Hematopoietic multipotent progenitor cell treated with erythropoietin and hydrocortisone succinate and interleukin-3 and kit ligand, for 17 days (in vitro differentiated cells): ENCODE measurements at places on chromosomes 16 and 17.

- no peak for DNase-seq
These were observed 129.4 kb downstream of the ZNF778 start for GRCh38 chr16:89346869-89347268.

DNA sequence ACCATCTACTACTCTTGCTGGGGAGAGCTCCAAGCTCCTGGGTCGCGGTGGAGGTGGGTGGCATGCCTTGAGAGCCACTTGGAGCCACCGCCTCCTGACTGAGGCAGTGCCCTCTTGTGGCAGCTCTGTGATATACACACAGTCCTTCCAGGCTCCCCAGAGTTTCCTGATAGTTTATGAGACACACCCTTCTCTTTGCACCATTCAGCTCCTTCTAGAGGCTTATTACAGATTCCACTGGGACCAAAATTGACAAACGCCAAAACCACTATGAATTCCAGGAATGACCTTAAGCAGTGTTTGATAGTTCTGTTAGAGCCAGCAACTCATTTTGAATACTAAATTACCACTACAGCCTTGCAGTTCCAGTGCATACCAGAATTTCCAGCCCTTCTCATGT lies 170.1 kb upstream of the CDH13 start:
- peak; percentile 8 for DNase-seq

DNA sequence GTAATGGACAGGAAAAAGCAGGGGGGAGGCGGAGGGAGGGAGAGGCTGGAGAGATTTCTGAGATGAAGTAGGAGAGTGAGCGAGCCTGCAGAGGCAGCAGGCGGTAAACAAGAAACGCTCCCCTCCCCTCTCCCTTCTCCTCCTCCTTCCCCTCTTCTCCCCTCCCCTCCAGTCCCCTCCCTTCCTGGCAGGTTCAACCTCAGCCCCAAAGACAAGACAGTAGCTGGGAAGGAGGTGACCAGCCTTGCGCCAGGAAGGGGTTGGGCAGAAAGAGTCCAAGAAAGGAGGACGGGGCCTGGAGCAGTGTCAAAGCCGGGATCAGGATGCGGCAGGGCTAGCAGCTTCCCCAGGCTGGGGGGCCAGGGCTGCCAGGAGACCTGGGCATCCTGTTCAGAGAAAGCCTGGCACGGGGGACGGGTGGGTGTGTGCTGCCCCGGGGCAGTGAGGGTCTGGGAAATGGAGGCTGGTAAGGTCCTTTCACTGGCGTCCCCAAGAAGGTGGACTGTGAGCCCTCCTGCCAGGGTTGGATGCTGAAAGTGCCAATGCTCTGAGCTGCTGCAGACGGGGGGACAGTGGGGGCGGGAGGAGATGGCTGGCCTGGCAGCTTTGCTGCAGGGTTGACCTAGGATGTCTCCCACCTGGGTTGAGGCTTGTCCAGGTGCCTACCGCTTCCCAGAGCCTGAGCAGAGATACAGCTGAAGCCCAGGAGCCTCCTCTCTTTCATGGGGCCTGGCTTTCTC lies 261.6 kb upstream of the TNRC6C start:
- DNase-seq = no peak

- DNase-seq = no peak
These were observed 675.3 kb downstream of the MAF start for GRCh38 chr16:78925083-78925767.

DNA sequence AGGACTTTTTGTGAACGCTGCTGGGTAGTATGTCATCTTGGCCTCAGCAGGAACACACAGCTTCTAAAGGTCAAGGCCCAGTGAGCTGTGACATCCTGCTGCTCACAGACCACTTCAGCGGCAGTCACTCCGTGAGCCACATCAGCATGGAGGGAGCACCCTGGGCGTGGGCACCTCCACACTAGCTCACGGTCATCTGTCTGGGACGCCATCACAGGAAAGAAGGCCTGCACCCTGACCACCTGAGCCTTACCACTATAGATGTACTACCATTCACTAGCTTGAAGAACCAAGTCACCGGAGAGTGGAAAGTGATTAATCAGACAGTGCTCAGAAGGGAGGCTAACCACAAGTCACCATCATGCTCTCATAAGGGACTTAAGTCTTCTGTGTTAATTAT lies 3.3 kb downstream of the AXIN1 start:
- DNase-seq = no peak

DNA sequence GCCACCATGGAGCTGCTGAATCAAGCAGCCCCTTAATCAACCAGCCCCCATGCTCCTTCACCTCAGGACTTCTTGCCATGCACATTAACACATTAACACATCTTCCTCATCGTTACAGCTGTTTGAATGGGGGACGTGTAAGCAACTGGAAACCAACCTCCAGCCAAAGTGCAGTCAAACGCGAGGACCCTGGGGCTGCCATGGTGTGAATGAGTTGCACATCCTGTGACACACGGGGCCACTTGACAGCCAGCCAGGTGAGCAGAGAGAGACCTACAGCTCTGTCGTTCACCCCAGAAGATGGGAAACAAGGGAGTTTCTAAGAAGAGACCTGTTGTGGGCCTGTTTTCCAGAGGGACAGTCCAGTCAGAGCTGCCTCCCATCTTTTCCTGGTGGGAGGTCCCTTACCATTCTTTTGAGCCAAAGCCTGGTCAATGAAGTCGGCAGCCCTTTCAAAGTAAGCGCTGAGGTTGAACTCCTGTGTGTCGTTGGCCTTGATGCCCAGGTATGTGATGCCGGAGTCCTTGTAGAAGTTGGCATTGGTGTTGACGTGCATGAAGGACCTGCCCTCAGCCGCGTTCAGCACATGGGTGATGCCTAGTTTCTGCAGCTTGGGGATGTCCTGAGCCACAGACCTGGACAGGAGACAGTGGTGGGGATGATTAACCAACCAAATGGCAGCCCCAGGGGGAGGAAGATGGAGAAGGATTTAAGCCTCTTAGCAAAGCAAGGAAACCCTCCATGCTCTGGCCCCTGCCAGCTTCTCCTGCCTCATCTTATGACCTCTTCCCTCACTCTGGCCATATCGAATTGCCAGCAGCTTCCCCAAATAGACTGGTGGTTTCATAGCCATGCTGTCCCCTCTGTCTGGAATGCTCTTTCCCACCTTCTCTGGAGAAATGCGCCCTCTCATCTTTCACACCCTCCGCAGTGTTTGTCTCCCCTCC lies 4.2 kb downstream of the DUSP3 start:
- DNase-seq = no peak

DNA sequence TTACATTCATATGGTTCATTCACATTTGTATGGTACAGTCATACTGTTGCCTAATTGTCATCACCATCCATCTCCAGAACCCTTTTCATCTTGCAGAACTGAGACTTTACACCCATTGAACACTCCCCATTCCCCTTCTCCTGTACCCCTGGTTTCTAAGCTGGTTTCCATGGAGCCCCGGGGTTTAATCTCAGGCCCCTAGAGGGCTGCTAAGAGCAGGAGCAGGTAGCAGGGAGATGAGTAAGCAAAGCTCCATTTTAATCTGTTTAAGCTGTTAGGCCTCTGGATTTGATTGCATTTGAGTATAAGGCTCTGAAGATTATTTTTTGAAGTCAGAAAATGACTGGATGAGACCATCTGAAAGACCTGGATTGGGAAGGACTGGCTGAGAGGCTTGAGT lies 68.5 kb upstream of the RPL38 start:
- no peak for DNase-seq

- no peak for DNase-seq
These were observed 5.3 kb downstream of the CYGB start for GRCh38 chr17:76532072-76532651.

GRCh38 chr17:69060822-69061221 lies at the start of gene ABCA9:
Gene ABCA9 (minus strand): TSS chr17:69060927. CDS start chr17:69051126, 9,801 bp downstream.
- no peak for DNase-seq

DNA sequence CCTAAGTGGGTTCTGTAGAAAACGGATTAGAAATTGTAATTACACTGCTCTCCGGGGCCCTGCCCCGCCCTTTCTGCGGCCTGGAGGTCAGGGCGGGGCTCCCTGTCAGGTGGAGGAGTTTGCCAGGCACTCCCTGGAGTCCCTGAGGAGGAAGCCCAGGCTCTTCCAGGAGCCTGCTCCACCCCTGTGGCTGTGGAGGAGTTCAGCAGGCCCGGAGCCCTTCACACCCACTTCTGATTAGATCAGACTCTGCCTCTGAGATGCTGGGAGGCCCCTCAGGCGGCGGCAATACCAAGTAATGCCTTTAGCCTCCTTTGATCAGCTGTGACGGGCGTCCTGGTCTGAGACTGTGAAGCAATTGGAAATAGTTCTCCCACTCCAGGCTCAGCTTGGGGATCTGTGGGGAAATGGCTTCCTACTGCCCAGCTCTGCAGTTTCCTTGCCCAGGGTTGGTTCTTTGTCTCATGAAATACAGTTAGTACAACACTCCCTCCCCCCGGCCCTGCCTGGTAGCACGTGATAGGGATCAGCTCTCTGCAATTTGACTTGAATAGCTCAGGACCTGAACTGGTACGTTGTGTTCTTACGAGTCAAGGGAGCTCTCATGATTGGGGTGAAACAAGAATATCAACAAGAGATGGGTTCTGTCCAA lies 22.3 kb downstream of the BAIAP2 start:
- no peak for DNase-seq

DNA sequence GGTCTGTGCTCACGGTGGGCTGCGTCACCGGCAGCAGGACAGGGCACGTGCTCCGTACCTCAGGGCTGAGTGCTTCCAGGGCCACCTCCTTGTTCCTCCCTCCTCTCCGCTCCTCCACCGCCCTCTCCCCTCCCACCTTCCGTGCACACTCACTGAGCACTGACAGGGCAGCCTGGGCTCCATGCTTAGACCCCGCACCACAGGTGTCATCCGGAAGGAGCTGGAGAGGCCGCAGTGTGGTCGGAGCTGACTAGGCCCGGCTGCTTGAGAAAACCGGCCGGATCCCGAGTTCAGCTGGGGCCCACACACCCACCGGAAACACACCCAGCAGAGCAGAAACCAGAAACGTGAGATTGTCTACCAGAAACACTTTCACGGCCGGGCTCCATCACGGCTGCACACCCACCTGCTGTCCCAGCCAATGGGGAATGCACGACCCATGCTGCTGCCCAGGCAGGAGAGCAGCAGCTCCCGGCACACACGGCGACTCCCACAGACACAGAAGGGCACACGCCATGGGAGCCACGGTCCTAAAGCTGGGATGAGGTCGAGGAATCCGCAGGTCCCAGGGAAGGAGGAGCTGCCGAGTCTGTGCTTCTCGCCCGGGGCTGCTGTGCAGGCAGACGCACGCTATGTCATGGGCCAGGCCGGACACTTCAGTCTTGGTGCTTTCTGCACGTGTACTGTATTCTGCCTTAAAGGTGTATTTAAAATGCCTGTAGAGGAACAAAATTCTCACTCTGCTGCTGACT lies 55.0 kb upstream of the ZNF469 start:
- no peak for DNase-seq
